T-helper 1 cell (primary cell): ENCODE measurements at places on chromosomes 12 and 14.

DNA sequence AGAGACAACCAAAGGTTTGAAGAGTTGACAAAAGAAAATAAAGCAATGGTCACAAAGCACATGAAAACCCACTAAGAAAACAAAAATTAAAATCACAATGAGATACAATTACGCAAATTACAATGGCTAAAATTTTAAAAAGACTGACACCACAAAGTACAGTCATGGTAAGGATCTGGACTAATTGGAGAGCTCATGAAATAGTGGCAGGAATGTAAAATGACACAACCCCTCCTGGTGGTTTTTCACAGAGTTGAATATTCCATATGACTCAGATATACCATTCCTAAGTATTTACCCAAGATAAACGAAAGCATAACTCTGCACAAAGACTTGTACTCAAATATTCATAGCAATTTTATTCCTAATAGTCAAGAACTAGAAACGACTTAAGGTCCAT, 65.9 kb downstream of the NOVA1 start:
- no peak for DNase-seq

DNA sequence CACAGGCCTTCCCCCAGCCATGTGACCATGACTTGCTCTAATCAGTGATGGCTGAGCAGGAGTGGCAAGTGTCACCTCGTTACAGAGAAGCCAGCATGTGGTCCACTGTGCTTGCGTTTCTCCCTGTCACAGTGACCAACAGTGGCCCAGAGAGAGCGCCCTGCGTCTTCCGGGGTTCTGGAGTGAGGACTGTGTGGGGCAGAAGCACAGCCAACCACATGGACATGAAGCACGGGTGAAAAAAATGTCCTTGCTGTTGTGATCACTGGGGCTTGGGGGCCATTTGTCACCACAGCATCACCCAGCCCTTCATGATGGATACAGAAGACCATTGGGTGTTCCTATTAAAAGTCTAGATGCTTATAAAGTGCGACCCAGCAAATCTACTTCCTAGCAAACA, 174.6 kb upstream of the C14orf180 start:
- DNase-seq: no peak

DNA sequence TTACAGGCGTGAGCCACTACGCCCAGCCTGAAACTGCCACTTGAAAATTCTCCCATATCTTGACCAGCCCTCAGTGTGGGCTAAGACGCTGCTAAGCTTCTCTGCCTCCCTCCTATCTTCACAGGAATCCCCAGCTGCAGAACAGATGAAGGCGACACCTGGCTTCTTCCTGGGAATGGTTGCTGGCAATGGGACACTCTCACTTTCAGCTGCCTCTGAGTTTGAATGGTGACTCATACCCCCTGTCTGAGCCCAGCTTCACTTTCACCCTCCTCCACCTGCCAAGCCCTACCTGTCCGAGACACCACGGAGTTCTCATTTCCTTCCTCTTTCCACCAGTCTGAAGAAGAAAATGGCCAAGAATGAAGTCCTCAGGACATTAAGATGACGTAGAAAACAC, 18.3 kb upstream of the VASH1 start:
- DNase-seq: no peak

DNA sequence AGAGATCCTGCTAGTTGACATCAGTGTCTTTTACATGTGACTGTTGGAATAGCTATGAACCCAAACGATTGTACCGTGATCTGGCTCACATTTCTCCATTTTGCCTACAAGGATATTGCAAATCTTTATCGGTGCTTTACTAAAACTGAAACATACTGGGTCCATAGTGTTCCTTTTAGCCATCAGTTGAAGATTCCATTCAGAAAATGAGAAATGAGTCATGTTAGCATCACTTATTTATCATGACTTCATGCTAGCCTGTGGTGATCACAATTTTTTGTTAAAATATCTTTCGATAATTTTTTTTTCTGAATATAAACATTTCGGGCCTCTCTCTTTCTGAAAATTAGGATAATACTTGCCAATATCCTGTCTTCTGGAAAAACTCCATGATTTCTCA, 210.3 kb downstream of the EGLN3 start:
- DNase-seq: no peak

DNA sequence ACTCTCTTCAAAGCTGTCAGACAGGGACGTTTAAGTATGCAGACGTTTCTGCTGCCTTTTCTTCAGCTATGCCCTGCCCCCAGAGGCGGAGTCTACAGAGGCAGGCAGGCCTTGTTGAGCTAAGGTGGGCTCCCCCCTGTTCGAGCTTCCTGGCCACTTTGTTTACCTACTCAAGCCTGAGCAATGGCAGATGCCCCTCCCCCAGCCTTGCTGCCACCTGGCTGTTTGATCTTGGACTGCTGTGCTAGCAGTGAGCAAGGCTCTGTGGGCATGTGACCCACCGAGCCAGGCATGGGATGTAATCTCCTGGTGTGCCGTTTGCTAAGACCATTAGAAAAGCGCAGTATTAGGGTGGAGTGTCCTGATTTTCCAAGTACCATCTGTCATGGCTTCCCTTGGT, 900.4 kb upstream of the MDGA2 start:
- no peak for DNase-seq

GRCh38 chr12:54981796-54982195, 2.8 kb downstream of the TESPA1 start:
- DNase-seq: peak; percentile 41

DNA sequence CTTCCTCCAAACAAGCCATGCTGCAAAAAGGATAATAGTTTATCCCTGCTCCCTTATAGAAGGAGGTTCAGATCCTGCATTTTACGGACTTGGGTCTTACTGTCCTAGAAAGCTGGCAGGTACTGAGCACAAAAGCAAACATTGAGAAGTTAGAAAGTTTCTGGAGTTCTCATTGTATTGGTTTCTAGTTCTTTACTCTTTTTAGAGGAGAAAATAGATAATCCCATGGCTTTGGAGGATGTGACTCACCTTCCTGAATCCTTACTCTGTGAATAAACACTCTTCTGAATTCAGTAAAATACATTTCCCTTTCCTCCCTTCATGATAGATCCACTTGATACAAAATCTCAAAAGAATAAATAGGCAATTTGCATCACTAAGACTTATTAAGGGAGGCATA, 188.9 kb downstream of the NPAS3 start:
- DNase-seq: no peak
